ENCODE measurements at places on chromosomes 2 and 18.

DNA sequence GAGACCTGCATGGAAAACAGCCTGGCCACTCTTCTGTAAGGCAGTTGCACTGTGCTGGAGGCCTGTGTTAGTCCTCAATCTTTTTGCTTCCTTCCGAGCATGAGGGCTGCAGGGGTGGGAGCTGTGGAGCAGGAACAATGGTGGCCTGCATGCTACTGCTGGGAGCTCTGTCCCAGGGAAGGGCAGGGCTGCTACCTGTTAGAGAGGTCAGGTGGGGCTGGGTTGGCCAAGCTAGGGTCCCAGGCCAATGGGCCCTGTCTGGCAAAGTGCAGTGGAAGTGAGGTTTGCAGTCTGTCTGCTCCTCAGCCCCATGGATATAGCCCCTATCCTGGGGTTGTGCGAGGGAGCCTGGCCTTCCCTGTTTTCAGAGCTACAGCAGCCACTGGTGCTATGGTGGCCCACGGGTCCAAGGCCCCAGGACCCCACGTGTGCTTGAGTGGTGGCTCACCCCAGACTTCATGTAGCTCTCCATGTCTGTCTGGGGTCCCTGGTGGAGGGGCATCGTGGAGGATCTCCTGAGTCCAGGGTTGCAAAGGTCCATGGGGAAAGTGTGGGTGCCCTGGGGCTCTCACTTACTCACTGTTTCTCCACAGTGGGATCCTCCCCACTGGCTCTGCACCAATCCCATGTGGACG is 1212.6 kb upstream of the NXPH2 start:
- no peaks in the 10 kb centered on the region for H3K27me3 ChIP-seq
- H3K4me1 ChIP-seq = no peaks in the 10 kb centered on the region
- H3K27ac ChIP-seq = no peak overlapping the region
- no peak overlapping the region for H3K4me3 ChIP-seq
- H3K36me3 ChIP-seq = no peaks in the 10 kb centered on the region
- DNase-seq = no peak

GRCh38 chr2:128091726-128092080 is 703 bp downstream of the UGGT1 start:
- peaks cover 17% of the 10 kb centered on the region for H3K4me1 ChIP-seq
- DNase-seq = no peak
- no peaks in the 10 kb centered on the region for H3K27me3 ChIP-seq
- peak overlapping the region; percentile 86 for H3K27ac ChIP-seq
- peak overlapping the region; percentile 96 for H3K4me3 ChIP-seq
- peaks cover 16% of the 10 kb centered on the region for H3K36me3 ChIP-seq

- H3K27ac ChIP-seq = no peak overlapping the region
- no peak overlapping the region for H3K4me3 ChIP-seq
- no peaks in the 10 kb centered on the region for H3K27me3 ChIP-seq
- H3K4me1 ChIP-seq = peaks cover 7% of the 10 kb centered on the region
These were observed 5.6 kb downstream of the SLC66A3 start for GRCh38 chr2:11160731-11161455.

GRCh38 chr2:105554235-105554634 is 155.4 kb upstream of the FHL2 start:
- H3K36me3 ChIP-seq = no peaks in the 10 kb centered on the region
- H3K27ac ChIP-seq = no peak overlapping the region
- H3K4me3 ChIP-seq = no peak overlapping the region
- peaks cover 6% of the 10 kb centered on the region for H3K27me3 ChIP-seq
- no peaks in the 10 kb centered on the region for H3K4me1 ChIP-seq
- no peak for DNase-seq

DNA sequence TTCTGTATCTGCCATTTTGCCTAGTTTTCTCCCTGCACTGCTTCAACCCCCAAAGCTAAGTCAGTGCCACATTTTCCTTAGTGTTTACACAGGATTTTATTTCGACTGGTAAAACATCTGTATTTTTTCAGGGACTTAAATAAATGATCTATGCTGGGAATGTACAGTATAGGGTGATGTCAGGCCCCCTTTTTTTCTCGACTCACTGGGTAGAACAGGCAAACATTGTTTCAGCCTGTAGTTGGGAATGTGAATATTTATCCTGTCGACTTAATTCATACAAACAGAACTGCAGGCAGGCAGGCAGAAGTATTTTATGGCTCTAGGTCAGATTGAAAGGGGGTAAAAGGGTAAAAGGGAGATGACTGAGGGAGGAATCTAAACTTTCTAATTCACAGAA is 123.5 kb upstream of the ZFP36L2 start:
- no peaks in the 10 kb centered on the region for H3K27me3 ChIP-seq
- peaks cover 55% of the 10 kb centered on the region for H3K4me1 ChIP-seq
- H3K36me3 ChIP-seq = no peaks in the 10 kb centered on the region

DNA sequence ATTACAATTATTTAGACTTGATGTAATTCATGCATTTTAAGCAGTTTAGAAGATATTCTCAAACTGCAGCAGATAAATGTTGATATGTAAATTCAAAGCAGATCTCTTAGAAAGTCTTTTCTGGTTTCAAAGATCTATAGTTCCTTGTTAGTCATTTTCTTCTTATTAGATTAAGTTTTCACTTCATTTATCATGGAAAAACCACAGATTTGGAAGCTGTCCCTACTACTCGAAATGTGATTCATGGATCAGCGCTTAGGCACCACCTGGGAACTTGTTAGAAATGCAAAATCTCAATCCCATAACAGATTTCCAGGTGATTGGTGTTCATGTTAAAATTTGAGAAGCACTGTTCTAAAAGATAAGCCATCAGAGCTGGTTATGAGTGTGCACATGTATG is 92.8 kb upstream of the CDH2 start:
- H3K36me3 ChIP-seq = no peaks in the 10 kb centered on the region
- no peaks in the 10 kb centered on the region for H3K27me3 ChIP-seq
- no peak overlapping the region for H3K4me3 ChIP-seq
- H3K27ac ChIP-seq = no peak overlapping the region
- no peak for DNase-seq

DNA sequence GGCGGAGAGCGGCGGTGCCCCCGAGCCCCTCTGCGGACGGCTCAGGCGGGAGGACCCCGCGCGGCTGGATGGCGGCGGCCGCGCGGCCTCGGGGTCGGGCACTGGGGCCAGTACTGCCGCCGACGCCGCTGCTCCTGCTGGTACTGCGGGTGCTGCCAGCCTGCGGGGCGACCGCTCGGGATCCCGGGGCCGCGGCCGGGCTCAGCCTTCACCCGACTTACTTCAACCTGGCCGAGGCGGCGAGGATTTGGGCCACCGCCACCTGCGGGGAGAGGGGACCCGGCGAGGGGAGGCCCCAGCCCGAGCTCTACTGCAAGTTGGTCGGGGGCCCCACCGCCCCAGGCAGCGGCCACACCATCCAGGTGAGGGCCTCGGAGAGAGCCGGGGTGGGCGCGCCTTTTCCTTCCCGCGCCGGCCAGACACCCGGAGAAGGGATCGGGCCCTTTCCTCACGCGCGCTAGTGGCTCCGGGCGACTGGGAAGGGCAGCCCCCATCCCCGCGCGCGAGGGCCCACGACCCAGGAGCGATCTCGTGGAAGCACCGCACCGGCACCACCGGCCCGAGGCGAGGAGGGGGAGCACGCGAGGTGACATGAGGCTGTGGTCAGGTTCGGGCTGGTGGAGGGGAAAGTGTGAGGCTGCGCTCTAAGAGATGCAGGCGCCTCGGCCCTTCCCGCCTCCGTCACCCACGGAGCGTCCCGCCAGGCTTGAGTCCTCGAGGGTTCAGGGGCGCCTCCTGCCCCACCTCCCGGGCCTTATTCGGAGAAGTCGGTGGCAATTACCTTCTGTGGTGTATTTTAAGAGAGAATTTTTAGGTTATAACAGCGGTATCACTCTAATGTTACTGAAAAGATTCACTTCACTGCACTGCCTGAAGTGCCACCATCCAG is 607 bp downstream of the LAMA3 start:
- H3K27ac ChIP-seq = no peak overlapping the region
- no peaks in the 10 kb centered on the region for H3K36me3 ChIP-seq
- peak overlapping the region; percentile 69 for H3K4me3 ChIP-seq
- no peaks in the 10 kb centered on the region for H3K4me1 ChIP-seq
- H3K27me3 ChIP-seq = no peaks in the 10 kb centered on the region
